Psoas muscle (tissue), 8 donors: ENCODE measurements at places on chromosomes 1 and 21.
A peak's percentile ranks its signal among the peaks of the same experiment; 100 is the strongest.

GRCh38 chr1:212686591-212686990, 13.0 kb downstream of the BATF3 start:
- no peak for DNase-seq

DNA sequence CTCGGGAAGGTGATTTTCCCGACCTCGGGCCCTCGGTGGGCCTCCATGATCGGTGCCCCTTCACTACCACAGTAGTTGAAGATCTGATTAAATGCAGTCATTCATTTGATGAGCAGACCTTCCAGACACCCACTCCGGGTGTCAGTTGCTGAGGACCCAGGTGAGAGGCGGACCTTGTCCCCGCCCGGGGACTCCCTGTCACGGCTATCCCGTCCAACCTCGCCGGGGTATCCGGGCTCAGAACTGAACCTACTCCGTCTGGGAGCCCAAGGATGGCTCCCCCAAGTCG, 22.6 kb downstream of the RNU1-3 start:
- no peak for DNase-seq

DNA sequence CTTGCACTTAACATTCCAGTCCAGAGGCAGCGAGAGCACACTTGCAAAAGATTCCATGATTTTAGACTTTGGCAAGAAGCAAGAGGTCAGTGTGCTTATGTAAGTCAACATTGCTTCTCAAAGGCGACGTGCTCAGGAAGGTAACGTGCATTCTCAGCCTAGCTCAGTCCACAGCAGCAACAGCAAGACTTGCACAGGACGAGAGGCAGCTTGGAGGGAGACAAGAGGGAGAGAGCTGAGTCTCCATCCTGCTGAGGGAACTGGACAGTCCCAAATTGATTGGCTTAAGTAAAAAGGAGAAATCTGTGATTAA, 56.5 kb downstream of the PTP4A2 start:
- no peak for DNase-seq

DNA sequence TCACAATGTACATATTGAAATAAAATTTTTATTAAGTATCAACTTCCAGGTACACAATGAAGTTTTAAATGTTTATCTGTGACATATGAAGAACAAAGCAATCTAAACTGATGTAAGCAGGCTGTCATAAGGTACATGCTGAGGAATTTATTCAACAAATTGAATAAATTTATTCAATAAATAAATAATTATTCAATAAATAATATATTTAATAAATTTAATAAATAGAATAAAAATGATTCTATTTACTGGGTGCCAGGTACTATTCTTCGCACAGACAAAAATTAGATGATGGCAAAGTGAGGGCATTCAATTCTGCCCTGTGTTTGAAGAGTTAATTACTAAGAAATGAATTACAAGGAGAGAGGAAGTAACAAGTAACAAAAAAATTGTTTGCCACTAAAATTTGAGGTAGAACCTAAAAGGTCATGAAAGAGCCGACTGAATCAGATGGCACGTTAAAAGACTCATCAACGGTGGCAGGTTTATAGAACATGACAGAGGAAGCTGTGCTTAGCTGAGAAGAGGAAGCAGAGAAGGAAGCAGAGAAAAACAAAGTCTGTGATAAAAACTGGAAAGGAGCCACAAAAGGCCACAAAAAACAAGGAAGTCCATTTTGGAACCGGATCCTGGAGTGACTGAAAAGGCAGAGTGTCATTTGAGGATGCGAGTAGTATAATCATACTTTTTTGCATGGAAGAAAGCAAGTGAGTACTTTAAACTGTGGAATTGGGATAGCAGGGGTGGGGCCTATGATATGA, 2.2 kb upstream of the USP24 start:
- no peak for DNase-seq

GRCh38 chr1:34290831-34291230, 114.1 kb downstream of the C1orf94 start:
- DNase-seq = no peak

GRCh38 chr1:87325982-87326738, 2.5 kb upstream of the LMO4 start:
- no peak for DNase-seq

GRCh38 chr1:170032531-170033280, 41.8 kb downstream of the KIFAP3 start:
- no peak for DNase-seq

DNA sequence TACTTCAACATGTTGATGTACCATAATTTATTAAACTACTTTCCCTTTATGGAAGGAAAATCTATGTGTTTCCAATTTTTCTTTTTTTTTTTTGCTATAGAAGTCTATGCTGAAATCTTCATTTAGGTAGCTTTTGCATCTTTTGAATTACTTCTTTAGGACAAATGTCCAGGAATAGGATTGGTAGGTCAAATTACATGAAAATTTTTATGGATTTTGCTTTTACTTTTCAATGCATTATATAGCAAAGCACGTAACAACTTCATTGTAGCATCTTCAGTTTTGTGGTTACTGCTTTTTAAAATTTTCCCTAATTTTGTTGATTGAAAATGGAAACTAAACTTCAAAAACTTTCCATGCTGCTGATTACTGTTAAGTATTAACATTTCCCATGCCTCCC, 12.0 kb upstream of the PLA2G2C start:
- no peak for DNase-seq

DNA sequence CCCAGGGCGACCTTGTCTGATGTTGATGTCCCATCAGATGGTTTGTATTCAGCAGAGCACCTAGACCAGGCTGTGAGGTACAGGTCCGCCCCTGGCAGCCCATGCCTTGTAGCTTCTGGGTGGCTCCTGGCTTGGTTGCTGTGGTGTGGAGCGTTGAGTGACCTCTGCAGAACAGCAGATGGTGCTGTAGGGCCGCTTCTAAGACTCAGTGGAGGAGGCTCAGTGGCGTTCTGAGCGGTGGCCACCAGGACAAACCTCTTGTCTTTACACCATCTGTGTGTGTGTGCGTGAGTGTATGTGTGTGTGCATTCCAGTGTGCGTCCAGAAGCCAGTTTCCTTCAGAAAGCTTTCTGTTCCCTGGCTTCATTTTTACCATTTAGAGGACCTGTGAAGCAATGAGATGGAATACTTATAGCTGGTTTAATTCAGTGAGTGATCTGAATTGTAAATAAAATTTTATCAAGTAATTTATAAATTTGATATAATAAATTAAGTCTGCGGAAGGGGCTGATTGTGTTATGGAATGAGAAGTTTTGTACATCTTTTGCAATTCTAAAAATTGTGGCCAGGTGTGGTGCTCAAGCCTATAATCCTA, 66.1 kb downstream of the ADARB1 start:
- DNase-seq = peak; percentile 77

- no peak for DNase-seq
Measured at GRCh38 chr1:37458551-37458950, 15.8 kb upstream of the ZC3H12A start.

- no peak for DNase-seq
Measured at GRCh38 chr1:150083907-150084306, 16.3 kb downstream of the VPS45 start.
